ENCODE measurements at places on chromosomes 16 and 17.

- no peak for DNase-seq
These were observed 11.2 kb downstream of the FBXO39 start for GRCh38 chr17:6787081-6787693.

- no peak for DNase-seq
These were observed 266.0 kb downstream of the PHKB start for GRCh38 chr16:47727131-47727530.

DNA sequence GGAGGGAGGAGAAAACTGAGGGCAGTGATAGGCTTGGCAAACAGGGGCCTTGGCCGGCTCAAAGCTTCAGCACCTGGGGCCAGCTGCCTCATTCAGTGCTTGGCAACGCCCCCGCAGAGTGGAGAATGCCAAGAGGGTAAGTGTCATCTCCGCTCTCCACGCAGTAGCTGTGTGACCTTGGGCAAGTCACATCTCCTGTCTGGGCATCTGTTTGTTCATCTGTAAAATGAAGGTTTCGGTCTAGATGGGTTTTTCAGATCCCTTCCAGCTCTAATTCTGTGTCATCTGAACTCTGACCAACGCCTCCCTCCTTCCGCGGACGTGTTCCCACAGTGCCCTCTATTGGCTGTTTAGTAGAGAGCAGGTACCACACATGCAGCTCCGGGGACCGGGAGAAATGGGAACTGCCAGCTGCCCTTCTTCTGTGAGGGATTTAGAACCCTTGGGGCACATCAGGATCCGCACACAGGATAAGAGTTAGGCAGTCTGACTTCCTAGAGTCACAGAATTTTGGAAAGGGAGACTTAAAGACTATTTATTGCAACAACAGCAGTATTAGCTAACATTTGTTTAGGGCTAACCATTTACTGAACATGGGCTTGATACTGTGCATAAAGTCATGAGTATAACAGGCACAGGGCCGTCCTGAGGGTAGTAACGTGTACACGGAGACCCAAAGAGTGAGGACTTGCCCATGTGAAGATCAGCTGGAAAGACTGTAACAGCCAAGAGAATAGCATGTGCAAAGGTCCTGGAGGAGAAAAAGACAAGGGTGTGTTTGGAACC lies 26.8 kb downstream of the GP2 start:
- peak; percentile 14 for DNase-seq

DNA sequence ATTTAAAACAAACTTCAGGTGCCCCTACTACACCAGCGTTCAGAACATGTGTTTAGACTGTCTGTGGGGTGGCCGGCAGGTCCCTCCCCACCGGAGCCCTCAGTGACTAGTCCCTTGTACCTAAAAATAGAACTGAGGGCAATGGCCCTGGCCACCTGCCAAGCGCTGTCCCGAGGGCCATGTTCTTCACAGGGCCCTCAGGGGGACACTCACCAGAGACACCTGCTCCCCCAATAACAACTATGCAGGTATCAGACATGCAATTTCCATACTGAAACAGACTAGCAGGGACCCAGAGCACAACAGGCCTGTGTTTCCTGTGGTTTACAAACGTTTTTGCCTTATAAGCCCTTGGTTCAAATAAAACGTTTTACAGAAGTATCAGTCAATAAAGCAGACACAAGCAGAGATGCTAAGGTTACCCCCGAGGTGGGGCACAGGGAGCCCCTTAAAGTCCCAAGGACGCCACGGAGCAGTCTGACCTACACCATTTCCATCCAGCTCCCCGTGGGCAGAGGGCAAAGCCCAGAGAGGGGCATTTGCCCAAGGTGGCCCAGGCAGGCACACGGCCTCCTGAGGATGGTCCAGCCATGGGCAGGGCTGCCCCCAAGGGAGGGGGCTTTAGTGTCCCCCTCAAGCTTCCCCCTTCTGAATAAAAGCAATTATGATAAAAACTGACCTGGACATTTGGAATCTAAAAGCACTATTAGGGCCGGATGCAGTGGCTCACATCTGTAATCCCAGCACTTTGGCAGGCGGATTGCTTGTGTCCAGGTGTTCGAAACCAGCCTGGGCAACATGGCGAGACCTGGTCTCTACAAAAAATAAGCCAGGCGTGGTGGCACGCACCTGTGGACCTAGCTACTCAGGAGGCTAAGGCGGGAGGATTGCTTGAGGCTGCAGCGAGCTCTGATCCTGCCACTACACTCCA lies 896 bp upstream of the MYLK3 start:
- no peak for DNase-seq

DNA sequence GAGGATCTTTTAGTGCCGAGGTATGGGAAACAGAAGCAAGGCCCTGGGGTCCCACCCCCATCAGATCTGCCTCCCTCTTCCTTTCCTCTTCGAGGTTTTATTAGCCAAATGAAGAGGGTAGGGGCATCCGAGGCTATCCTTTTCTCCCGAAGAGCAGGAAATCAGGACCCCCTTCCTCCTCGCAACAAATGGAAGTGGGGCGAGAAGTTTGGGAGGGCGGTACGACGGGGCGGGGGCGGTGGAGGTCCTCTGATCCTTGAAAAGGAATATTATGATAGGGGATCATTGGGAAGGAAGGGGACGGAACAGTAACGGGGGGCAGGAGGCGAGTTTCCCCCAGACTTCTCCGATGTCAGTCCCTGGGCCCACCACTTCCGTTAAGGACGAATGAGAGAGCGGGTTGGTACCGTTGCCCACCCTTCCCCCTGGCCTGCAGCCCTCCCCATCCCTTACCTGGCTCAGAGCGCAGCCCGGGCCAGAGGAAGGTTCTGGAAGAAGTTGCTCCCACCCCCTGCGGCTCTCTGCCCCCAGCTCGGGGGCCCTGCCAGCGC lies 309 bp downstream of the FOXJ1 start:
- DNase-seq = no peak

DNA sequence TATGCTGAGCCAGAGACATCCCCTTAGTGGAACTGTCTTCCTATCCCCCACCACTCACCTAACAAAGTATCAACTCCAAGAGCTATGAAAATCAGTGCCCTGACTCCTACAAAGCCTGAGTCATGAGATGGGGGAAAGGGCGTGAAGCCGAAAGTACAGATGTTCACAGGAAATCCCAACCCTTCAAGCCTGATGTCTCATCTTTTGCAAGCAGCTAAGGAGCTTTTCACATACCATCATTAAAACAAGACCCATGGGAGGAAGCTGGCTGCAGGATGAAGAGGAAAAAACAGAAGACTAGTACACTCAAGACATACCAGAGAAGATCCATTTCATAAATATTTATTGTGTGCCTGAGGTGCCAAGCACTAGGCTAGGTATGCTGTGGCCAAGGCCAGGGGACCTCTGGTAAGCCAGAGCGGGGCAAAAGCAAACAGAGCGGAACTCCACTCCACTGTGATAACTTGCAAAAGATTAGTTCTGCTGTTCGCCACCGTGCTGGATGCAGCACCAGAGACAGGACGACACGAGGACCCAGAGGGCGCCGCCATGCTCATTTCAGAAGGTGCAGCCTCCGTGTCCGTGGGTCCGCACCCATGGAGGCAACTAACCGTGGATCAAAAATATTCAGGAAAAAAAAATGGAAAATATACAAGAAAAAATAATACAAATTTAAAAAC lies 4.5 kb upstream of the MNT start:
- DNase-seq = no peak

GRCh38 chr17:44353672-44354331 lies 8.7 kb downstream of the GRN start:
- no peak for DNase-seq

GRCh38 chr17:41657176-41657754 lies 31.4 kb upstream of the EIF1 start:
- DNase-seq = no peak

GRCh38 chr16:54373534-54374520 lies 87.2 kb upstream of the IRX3 start:
- DNase-seq = peak; percentile 55

GRCh38 chr17:82751171-82751570 lies 694 bp upstream of the TBCD start:
- no peak for DNase-seq

GRCh38 chr16:74448990-74449389 lies 27.7 kb upstream of the CLEC18B start:
- DNase-seq = peak; percentile 59

DNA sequence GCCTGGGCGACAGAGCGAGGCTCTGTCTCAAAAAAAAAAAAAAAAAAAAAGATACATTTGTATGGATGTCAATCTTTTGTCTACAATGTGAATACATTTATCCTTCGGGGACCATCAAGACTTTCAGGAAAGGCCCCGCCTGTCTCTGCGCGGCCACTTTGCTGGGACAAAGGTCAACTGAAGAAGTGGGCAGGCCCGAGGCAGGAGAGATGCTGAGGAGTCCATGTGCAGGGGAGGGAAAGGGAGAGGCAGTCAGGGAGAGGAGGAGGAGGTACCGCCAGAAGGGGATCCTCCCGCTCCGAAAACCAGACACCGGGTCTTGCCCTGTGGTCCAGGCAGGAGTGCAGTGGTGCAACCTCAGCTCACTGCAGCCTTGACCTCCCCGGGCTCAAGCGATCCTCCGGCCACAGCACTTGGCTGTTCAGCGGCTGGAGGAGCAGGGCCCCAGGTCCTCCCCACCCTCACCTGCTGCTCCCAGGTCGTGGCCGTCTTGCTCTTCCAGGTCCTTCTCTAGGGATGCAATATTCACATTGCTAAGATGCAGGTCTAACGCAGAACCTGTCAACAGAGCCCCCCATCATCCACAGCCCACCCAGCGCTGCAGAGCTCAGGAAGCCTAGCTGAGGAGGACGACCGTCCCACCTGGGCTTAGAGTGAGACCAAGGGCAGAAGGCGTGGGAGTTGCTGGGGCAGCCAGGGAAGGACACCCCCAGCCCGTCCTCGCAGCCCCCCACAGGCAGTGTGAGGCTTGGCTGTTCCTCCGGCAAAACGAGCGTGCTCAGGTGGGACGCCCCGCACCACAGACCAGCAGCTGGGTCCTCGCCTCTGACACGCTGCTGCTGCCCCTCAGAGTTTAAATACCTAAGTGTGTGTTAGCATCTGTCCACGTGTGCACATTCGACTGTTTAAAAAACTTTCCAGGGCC lies 19.6 kb downstream of the GNPTG start:
- no peak for DNase-seq

GRCh38 chr17:59643159-59644140 lies 23.8 kb downstream of the CLTC start:
- no peak for DNase-seq

GRCh38 chr16:88475037-88475436 lies 22.0 kb downstream of the ZFPM1 start:
- DNase-seq = no peak

DNA sequence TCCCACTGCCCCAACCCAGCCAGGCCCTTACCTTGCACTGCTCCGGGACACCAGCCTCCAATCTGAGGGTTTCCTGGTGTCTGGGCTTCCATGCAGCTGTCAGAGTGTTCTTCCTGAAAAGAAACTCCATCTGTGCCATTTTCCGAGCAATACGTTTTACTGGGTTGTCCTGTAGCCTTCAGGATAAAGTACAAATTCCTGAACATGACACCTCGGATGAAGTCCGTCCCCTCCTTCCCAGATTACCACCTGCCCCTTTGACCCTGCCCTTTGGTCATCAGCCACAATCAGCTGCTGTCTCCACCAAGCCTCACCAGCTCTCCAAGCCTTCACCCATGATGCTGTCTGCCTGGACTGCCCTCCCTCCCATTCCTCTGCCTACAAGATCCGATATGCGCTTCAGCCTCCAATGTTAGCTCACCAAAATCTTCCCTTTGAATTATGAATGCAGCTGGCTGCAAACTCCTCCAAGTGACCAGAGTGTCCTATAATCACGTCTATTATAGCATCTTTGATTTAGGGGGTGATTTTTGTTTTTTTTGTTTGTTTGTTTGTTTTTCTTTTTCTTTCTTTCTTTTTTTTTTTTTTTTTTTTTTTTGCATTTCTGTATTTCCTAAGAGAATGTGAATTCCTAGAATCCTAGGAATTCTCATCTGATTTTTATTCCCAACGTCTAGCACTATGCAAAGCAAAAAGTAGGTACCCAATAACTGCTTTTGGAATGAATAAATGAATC lies 60.6 kb upstream of the KIFC3 start:
- no peak for DNase-seq

DNA sequence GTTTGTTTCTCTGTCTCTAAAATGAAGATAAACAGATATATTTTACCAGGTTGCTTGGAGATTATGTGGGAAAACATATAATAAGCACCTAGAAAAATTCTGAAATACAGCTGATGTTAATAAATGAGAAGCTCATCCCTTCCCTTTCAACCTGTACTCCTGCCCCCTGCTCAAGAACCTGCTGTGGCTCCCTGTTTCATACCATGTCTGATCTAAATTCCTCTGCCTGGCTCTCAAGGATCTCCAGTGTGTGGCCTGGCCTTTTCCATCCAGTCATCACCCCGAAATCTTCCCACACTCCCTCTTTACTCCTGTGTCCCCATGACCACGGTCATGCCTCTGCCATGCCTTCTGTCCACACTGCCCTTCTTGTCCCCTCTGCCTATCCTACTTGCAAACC lies 19.4 kb upstream of the DLX4 start:
- DNase-seq = no peak

DNA sequence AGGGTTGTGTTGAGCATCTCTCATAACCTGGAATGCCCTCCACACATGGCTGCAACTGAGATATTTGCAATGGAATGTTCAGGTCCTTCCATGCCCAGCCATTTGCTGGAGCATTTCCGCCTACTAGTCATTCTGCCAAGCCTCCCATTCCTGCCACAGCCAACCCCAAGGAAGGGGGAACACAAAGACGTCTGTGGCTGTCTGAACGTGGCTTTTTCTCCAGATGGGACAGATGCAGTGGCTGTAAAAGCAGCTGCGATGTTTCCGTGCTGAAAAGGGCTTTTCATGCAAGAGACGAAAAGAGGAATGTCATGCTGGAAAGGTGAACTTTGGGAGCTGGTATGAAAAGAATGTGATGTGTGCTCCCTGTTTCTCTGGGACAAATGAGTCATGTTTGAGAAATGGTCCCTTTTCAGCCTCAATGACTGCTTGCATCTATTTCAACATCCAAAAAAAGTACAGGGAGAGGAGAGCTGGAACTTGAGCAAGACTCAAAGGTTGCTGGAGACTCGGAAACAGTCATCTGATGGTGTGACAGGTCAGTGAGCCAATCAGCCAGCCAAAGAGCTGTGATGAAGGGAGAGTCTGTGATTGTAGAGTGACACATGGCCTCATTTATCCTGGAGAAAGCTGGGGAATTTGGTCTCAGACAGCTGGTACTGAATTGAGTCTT lies 208.9 kb downstream of the SHISA9 start:
- DNase-seq = peak; percentile 4

GRCh38 chr17:41595585-41595984 lies 8.9 kb upstream of the KRT14 start:
- no peak for DNase-seq
